ENCODE measurements at places on chromosomes 13 and 19.

- DNase-seq: no peak
Observed at GRCh38 chr13:104170980-104171555, 1104.9 kb upstream of the SLC10A2 start.

DNA sequence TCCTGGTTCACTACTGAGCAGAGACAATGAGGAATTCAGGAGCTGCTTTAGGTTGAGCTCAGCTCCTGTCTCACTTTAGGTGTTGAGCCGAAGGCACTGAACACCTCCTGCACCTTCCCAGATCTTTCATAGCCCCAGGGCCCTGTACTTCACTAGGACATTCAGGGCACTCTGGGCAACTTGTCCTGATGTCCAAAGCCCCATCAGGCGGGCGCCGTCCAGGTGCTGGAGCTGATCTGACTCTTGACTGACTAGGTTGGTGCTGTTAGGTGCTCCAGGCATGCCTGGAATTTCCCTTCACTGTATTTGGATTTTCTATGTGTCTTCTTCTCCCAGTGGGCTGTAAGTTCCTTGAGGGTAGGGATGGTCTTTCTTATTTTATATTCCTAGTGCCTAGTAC is 48.4 kb upstream of the CNMD start:
- no peak for DNase-seq

GRCh38 chr19:18776288-18776594 is 14.9 kb downstream of the COMP start:
- DNase-seq: no peak

DNA sequence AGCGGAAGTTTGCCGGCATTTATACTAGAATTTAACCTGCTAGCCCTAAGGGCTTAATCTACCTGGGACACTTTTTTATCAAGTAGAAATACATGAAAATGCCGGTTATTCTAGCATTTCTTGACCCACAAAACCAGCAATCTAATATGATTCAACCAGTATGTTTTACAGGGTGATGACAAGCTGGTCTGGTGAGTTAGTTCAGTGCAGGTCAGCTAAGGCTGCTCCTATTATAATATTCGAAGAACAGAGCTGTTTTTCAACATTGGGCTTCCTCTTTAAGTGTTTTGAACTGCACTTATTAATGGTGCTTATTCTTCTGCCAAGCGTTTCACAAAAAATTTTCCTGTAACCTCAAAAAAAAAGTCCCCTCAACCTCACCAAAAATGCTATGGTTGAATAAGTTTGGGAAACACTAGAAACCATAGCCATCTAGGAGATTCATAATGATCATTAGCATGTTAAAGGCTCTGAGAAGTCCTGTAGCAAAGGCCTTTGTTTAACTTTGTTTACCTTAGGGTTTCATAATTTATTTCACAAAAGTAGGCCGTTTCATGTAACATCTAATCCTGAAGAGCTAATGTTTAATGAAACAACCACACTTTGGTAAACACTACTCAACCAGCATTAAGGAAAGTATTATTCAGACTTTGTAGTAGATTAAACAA is 526.6 kb downstream of the KLF12 start:
- DNase-seq: no peak

- no peak for DNase-seq
Observed at GRCh38 chr13:75798353-75799255, 162.5 kb downstream of the LMO7 start.
